ENCODE measurements at places on chromosomes 5 and 9.
A peak's percentile ranks its signal among the peaks of the same experiment; 100 is the strongest.

DNA sequence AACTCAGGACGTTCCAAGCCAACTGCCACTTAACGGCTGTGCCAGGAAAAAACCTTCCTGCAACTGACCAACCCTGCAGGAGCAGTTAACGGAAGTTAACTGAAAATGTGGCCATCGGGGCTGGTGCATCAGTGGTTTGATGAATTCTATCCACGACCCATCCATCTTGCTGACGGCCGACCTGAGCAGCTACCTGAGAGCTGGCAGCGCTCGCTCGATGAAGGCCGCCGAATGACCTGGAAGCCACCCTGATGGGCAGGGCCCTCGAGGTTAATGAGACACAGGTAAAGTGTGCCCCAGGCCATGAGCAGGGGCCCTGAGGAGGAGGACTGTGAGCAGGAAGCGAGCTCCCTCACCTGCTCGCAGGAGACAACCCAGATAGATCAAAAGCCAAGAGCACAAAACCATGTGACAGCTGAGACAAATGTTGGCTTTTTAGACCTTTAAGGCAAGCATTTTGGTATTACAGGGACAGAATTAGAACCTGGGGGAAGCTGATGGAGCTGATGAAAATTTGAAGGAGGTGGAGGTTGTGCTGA lies 35.3 kb upstream of the FLT4 start:
- DNase-seq = no peak

- no peak for DNase-seq
Measured at GRCh38 chr5:447501-447900, 4.5 kb downstream of the EXOC3 start.

DNA sequence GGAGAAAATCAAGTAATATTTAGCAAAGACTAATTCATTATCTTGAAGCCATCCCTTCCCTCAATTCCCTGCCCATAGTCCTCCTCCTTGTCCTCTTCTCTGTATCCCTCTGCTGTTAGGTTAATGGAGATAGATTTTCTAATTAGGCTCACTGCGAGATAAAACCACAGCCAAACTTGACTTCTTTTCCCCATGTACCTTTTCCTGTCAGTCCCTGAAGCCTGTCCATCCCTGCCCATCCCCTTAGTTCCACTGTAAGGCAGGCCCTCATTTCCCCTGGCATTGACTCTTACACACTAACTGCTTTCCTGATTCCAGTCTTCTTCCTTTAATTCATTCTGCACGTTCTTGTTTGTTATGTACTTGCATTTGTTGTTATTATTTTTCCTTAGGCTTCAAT lies 1.2 kb downstream of the TLR4 start:
- no peak for DNase-seq

GRCh38 chr5:173484569-173484968 lies 131.9 kb downstream of the BOD1 start:
- DNase-seq = no peak

- DNase-seq = no peak
Measured at GRCh38 chr5:62631909-62632580, 53.4 kb downstream of the LRRC70 start.

GRCh38 chr5:3481175-3481574 lies 114.5 kb upstream of the IRX1 start:
- DNase-seq = no peak

GRCh38 chr5:113343343-113343742 lies 91.4 kb downstream of the TSSK1B start:
- no peak for DNase-seq

DNA sequence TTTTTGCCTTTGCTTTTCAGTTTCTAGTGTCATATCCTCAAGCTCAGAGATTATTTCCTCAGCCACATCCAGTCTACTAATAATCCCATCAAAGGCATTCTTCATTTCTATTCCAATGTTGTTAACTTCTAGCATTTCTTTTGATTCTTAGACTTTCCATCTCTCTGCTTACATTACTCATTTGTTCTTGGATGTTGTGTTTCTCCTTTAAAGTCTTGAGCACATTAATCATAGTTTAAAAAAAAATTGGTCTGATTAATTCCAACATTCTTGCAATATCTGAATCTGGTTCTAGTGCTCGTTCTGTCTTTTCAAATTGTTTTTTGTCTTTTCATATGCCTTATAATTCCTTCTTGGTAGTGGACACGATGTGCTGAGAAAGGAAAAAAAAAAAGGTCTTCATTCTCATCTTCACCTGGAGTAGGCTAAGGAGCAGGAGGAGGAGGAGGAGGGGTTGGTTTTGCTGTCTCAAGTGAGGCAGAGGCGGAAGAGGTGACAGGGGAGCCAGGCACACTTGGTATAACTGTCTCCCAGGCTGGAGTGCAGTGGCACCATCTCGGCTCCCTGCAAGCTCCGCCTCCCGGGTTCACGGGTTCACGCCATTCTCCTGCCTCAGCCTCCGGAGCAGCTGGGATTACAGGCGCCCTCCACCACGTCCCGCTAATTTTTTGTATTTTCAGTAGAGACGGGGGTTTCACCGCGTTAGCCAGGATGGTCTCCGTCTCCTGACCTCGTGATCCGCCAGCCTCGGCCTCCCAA lies 16.3 kb downstream of the PRXL2C start:
- DNase-seq = no peak

DNA sequence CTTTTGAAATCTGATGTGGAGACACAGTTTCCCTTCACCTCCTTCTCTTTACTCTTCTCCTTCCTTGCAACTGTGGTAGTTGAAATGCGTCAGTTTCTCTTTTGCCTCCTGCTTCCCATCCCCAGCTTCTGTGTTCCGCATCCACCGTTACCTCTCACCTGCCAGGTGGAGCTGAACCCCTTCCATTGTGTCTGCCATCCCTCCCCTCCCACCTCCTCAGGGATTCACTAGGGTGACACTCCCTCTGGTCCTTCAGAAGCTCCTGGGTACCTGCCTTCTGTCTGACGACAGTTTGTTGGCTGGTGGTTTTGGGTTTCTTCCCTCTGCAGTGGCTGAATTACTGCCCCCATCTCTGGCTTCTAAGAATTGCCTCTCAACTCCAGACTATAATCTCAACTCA lies 132.1 kb downstream of the SLC24A2 start:
- DNase-seq = no peak

GRCh38 chr5:103745353-103746065 lies 182.9 kb upstream of the NUDT12 start:
- DNase-seq = no peak

GRCh38 chr9:8734760-8735159 lies 935.2 kb upstream of the DMAC1 start:
- no peak for DNase-seq

DNA sequence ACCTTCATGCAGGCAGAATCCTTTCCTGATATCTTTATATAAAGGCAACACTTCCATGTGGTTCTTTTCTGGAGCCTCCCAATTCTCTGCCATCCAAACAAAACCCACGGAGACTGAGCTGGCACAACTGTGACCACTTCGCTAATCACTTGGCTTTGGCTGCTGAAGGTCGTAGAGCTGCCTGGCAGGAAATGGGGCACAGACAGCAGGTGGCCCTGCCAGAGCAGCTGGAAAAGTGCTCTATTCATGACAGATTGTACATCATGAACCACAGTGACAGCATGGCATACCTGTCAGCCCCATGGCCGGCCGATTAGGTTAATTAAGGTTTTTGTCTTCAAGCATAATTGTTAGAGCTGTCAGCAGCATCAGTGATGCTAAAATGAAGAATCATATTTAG lies 141.9 kb upstream of the ANKRD55 start:
- DNase-seq = peak; percentile 5

DNA sequence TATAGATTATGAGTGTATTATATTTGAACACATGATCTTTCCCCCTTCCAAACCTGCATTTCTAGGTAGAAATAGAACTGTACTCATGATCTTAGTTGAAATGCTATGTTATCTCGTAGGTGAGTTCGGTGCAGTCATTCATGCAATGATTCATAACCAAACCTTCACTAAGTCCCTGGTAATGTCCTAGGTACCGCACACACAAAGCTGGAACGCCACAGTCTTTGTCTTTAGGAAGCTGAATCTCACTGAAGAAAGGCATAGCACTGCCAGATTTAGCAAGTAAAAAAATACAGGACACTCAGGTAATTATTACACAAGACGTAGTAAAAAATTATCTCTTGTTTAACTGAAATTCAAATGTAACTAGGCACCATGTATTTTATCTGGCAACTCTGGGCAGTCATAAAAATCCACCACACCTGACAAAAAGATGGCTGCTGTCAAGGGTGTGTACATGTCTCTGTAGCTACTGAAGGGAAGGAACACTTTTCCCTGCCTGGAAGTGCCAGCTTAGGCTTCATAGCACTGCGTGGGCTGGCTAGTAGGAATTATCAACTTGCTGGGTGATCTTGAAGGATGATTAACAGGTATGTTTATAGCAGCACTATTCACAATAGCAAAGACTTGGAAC lies 28.0 kb upstream of the TXN start:
- no peak for DNase-seq

DNA sequence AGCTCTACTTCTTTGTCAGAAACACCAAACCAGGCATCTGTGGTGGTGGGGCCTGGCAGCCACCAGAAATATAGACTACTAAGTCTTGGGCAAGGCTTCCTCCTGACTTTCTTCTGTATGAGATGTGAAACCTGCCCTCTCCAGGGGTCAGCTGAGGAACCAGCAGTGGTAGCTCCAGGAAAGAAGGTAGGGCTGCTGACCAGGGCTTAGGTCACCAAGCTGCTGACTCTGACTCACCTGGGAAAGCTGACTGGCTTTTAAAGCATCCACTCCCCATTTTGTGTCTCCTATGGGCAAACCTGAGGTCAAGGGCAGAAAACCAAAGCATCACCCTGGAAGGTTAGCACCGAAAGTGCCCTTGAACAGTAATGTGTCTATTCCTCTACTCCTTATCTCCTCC lies 10.4 kb upstream of the SH3TC2 start:
- DNase-seq = no peak

DNA sequence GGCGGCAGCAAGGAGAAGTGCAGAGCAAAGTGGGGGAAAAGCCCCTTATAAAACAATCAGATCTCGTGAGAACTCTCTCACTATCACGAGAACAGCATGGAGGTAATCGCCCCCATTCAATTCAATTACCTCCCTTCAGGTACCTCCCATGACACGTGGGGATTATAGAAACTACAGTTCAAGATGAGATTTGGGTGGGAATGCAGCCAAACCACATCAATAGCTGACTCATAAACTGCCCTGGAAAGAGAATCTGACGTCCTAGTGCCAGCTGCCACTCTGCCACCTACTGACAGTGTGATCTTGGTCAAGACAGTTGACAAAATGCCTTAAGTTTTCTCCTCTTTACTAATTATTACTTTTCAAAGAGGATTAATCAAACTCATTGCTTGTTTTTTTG lies 128.3 kb downstream of the GPBP1 start:
- DNase-seq = no peak

DNA sequence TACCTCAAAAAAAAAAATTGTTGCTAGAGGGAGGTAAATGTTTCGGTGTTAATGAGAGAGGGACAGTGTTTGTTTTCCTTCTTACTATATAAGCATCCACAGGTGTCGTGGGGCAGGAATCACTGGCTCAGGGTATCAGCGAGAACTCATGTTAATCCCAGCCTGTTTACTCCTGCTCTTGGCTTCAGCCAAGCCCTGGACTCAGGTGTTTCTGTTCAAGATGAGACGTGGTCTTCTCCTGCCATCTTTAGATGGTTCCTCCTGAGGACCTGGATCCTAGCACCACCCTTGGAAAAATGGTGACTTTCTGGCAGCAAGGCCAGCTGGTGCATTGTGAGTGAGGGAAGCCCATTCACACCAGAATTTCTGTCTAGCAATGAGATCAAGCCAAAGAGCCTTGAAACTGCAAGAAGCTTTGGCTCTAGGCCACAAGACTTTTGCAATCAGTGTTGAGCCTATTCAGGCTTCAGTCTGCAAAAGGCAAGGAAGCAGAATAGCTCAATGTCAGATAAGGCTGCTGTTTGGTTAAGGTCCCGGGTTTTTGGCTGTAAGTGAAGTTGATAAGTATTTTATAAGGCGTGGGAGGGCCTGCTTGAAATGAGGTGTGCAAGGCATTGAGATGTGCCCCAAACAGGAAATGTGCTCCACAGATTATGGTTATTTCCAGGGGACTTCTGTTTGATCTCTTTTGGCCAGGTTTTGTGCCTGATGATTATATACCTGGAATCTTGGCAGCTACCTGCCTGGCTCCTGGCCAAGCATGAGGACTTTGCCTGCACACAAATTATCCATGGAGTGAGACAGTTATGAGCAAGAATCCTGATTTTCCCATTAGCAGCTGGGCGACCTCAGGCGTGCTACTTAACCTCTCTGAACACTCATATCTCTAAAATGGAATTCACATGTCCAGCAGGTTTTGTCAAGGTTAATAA lies 99.8 kb downstream of the TENT4A start:
- DNase-seq = no peak

GRCh38 chr9:98108531-98109031 lies 10.4 kb downstream of the TRIM14 start:
- no peak for DNase-seq

DNA sequence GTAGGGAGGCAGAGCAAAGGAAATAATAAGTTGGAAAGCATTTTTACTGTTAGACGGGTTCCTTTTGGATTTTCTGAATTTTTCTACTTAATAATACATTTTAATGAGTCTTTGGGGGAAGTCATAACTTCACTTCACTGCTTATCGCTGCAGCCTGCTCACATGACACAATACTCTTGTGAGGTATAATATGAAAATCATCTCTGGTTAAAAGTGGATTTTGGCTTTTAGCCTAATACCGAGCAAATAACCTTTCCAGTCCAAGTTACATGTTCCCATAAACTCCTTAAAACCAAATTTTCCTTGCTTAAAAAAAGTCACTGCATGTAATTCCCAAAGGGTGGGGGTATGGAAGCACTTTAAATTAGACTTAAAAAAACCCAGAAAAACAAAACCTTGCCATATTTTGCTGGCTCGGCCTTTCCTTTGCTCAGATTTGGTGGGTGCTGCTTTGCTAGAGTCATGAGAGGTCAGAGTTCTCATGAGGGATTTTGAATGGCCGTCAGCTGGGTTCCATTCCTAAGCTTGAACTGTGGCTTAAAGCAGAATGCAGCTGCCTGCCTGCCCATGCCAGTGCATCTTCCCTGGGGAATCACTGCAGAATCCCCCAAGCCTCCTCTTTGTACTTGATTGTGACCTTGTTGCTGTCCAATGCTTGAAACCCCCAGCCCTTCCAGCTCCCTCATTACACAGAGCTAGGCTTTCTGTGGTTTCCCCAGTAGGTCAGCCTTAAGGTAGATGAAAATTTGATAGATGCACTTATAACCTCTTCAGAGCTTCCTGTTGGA lies 331.8 kb downstream of the KDM4C start:
- no peak for DNase-seq

- DNase-seq = no peak
Measured at GRCh38 chr9:31388660-31389059, 995.8 kb upstream of the ACO1 start.

GRCh38 chr5:23029290-23029689 lies 176.1 kb upstream of the CDH12 start:
- DNase-seq = no peak

GRCh38 chr5:72662305-72662704 lies 154.2 kb upstream of the TNPO1 start:
- DNase-seq = no peak

GRCh38 chr9:116243708-116244107 lies 90.1 kb downstream of the PAPPA start:
- DNase-seq = no peak

GRCh38 chr5:50476549-50476948 lies 35.5 kb upstream of the EMB start:
- DNase-seq = no peak

GRCh38 chr9:130543368-130543767 lies 36.0 kb upstream of the FUBP3 start:
- DNase-seq = no peak
